ENCODE measurements at places on chromosomes 2 and 18. TPM values are rescaled to one million over a fixed set of nuclear protein-coding genes. Genes with fewer than 3 reads are reported as not detected.

UCN gene
- total RNA-seq = 2.5 TPM

NPAS2 gene
- total RNA-seq = 74.1 TPM

RPL37A gene
- 5,418 TPM for total RNA-seq

TSGA10 gene
- total RNA-seq = 3.1 TPM

RBM44 gene
- 0.23 TPM for total RNA-seq

HOXD9 gene
- total RNA-seq = 1.4 TPM

DTNA gene
- total RNA-seq = 0.33 TPM

CRYGD gene
- not detected for total RNA-seq

SPC25 gene
- total RNA-seq = 18.7 TPM

CCL20 gene
- 6.2 TPM for total RNA-seq

KIAA1328 gene
- 1.4 TPM for total RNA-seq

UPP2 gene
- not detected for total RNA-seq

FER1L5 gene
- not detected for total RNA-seq

ZNF521 gene
- not detected for total RNA-seq

CHN1 gene
- 17.5 TPM for total RNA-seq

KLHL14 gene
- not detected for total RNA-seq

CDK5R2 gene
- total RNA-seq = 5.3 TPM

DAW1 gene
- total RNA-seq = 2.4 TPM

MAP4K3 gene
- 21.5 TPM for total RNA-seq

IL36A gene
- total RNA-seq = not detected

CYP27A1 gene
- total RNA-seq = 0.32 TPM

LCT gene
- 0.03 TPM for total RNA-seq

MAP3K2 gene
- 21.2 TPM for total RNA-seq

TRIB2 gene
- 0.49 TPM for total RNA-seq

MYO7B gene
- total RNA-seq = 0.29 TPM

ANAPC1 gene
- 35.5 TPM for total RNA-seq

YWHAQ gene
- 835 TPM for total RNA-seq

PXDN gene
- 13.2 TPM for total RNA-seq

TGFA gene
- total RNA-seq = 5.0 TPM

TCF7L1 gene
- 9.9 TPM for total RNA-seq

GKN2 gene
- 3.5 TPM for total RNA-seq

HAAO gene
- not detected for total RNA-seq

TEX44 gene
- total RNA-seq = not detected

SPDYA gene
- 0.15 TPM for total RNA-seq

LBX2 gene
- total RNA-seq = 3.7 TPM

LRATD1 gene
- 0.02 TPM for total RNA-seq

CHRNA1 gene
- total RNA-seq = not detected

Measured in A549 treated with GW870086 at 1 μM for 4 hours (cell line).